ENCODE measurements at places on chromosomes 7 and 10. TPM values are rescaled to one million over a fixed set of nuclear protein-coding genes. Genes with fewer than 3 reads are reported as not detected.
A peak's percentile ranks its signal among the peaks of the same experiment; 100 is the strongest.

The ZNF727 gene
- not detected for total RNA-seq

The PRLHR gene
- not detected for total RNA-seq

The KNDC1 gene
- not detected for total RNA-seq

The PIK3AP1 gene
- 0.05 TPM for total RNA-seq

The NUPR2 gene
- total RNA-seq = not detected

The RELN gene
- 0.39 TPM for total RNA-seq

The CDK14 gene
- 28.6 TPM for total RNA-seq

The SGPL1 gene
- total RNA-seq = 25.2 TPM

The HNRNPF gene
- total RNA-seq = 138 TPM

The CALML5 gene
- total RNA-seq = not detected

The NKX1-2 gene
- total RNA-seq = not detected

The IRF5 gene
- not detected for total RNA-seq

DNA sequence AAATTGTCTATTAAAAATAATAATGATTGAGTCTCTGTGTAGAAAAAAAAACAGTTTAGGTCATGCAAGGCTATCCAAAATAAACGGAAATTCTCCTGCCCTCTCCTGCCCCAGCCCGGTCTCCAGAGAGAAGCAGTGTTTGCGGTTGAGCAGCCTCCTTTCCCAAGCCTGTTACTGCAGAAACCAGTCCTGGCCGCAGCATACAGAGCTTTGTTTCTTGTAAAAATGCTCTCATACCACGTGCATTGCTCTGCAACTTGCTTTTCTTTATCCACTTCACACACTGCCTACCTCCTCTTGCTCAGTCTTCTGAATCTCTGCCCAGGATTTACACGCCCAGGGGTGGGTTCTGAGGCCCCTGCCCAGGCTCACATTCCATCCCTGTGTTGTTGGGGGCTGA lies 34.4 kb upstream of the CUL1 start:
- no peaks in the 10 kb centered on the region for H3K36me3 ChIP-seq
- H3K4me1 ChIP-seq = no peaks in the 10 kb centered on the region
- no peak overlapping the region for H3K4me3 ChIP-seq
- peaks cover 11% of the 10 kb centered on the region for H3K27me3 ChIP-seq

DNA sequence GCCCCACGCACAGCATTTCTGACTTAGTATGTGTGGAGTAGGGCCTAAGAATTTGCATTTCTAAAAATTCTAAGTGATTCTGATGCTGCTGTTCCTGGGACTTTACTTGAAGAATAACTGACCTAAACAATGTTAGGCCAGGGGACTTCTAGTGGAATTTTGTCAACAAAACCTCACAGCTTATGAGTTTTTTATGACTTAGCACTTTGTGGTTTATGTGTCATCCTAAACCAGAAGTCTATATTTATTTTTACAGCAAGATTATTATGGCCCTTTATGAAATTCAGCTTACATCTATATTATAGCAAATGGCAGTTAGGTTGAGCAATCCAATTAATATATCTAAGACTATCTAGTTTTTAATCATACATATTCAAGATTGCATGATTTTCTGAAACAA lies 24.6 kb upstream of the BET1 start:
- H3K27ac ChIP-seq = no peak overlapping the region
- no peaks in the 10 kb centered on the region for H3K36me3 ChIP-seq
- DNase-seq = peak; percentile 8
- peaks cover 6% of the 10 kb centered on the region for H3K4me1 ChIP-seq
- H3K27me3 ChIP-seq = peaks cover 26% of the 10 kb centered on the region

DNA sequence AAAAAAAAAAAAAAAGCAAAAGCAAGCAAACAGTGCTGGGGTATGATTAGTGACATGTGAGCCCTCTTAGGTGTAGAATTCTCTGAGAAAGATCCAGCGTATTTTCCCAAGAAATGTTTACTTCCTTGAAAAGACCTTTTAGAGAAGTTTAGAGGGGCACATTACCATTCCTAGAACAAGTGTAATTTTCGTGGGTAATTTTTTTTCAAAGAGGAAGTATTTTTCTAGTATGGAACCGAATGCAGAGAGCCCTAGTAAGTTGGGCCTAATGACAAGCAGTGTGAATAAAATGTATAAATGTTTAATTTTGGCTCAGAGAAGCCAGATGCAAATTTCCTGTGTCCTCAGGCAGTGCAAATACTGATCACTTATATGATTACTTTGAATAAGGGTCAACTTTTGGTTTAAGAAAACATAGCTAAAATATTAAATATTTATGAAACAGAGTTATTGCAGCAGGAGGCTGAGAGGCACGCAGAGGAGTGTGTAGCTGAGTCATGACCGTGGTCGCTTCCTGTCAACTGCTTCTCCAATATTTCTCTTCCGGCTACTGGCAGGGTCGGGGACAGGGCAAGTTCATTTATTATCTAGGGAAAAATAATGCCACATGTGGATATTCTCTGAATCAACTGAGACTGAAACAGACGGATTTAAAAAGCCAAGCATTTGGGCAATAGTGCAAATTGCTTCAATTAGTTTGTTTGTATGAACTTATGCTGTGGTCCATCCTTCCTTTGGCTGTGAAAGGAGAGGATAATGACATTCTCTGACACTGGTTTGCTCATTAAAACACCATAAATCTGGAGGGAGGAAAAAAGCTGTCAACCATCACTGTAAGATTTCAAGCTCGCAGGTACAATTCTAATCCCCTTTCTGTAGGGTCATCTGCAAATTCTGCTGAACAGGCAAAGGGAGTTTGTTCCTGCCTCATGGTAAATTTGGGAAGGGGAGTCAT lies 495.2 kb downstream of the GLRX3 start:
- DNase-seq = no peak
- no peak overlapping the region for H3K4me3 ChIP-seq
- H3K27ac ChIP-seq = no peak overlapping the region
- H3K4me1 ChIP-seq = no peaks in the 10 kb centered on the region
- H3K27me3 ChIP-seq = no peaks in the 10 kb centered on the region

DNA sequence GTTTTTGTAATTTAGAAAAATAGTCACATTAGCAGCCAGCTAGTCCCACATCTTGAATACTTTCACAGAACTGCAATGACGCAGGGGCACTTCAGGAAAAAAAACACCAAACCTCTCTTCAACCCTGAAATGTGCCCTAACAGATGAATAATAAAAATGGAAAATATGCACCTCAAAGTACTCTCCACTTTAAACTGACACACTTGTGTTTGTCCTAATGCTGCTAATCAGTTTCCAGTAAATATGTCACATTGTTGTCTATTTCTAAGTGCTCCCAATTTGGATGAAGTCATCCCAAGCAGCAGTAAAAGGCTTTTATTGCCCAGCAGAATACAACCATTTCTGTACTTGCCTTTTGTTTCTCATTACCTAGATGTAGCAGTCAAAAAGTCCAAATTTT lies 86.7 kb downstream of the PARD3 start:
- no peaks in the 10 kb centered on the region for H3K36me3 ChIP-seq
- peaks cover 51% of the 10 kb centered on the region for H3K4me1 ChIP-seq
- no peak overlapping the region for H3K27ac ChIP-seq
- no peaks in the 10 kb centered on the region for H3K27me3 ChIP-seq
- H3K4me3 ChIP-seq = no peak overlapping the region
- DNase-seq = no peak

DNA sequence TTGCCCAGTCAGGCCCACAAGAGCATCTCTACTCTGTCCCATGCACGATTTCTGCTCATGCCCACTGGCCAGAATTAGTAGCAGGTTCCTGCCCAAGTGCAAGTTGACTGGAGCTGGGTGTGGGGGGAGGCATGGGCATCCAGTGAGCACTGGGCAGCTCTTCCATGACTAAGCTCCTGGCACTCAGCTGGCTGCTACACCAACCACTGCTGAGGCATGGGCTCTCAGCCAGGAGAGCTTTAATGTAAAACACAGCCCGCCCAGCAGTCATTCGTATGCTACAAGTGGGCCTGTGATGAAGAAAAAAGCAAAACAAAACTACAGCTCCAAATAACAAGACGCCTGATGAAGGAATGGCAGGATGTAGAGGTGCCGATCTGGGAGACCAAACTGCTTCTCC lies 335.4 kb upstream of the PFKP start:
- no peak for DNase-seq
- H3K4me1 ChIP-seq = no peaks in the 10 kb centered on the region

- DNase-seq = no peak
- H3K27ac ChIP-seq = no peak overlapping the region
- H3K36me3 ChIP-seq = no peaks in the 10 kb centered on the region
- no peak overlapping the region for H3K4me3 ChIP-seq
- peaks cover 6% of the 10 kb centered on the region for H3K4me1 ChIP-seq
- H3K27me3 ChIP-seq = peaks cover 6% of the 10 kb centered on the region
Observed at GRCh38 chr10:17457083-17457482, 2.7 kb upstream of the ST8SIA6 start.

DNA sequence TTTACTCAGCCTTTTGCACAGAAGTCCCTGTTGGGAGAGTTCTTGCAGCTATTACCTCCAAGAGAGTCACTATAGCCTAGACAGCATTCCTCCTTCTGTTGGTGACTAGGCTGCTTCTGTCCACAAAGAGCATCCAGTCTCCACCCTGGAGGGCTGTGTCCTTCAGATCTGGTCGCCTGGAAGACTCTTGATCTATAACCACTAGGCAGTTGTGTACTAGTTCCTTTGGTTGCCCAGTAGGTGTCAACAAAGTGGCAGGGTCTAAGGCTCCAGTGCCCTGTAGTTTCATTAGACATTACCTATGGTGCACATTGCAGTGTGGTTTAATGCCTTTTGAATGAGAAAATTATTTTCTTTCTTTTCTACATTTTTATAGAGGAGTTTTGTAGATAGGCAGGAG lies 11.3 kb upstream of the AKR1C2 start:
- H3K36me3 ChIP-seq = no peaks in the 10 kb centered on the region
- peaks cover 6% of the 10 kb centered on the region for H3K27me3 ChIP-seq
- no peak overlapping the region for H3K4me3 ChIP-seq

DNA sequence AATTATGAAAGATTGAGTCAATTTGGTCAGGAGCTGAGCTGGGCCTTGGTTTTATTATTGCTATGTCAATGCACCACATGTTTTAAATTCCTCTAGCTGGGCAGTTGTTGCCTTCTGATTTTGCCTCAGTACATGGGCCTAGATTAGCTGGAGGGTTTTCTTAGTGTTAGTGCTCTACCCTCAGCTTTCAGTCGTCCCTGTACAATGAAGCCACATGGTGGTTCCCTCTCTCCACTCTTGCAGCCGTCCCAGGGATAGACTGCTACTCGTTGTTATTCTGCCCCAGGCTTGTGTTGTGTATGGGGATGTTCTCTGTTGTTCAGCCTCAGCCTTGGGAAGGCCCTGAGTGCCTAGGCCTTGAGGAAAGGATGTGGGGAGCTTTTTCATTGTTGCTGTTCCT lies 37.0 kb downstream of the NHLRC2 start:
- peaks cover 28% of the 10 kb centered on the region for H3K36me3 ChIP-seq
- peak; percentile 11 for DNase-seq
- peak overlapping the region; percentile 40 for H3K27ac ChIP-seq
- H3K4me1 ChIP-seq = peaks cover 37% of the 10 kb centered on the region
- no peak overlapping the region for H3K4me3 ChIP-seq
- peaks cover 2% of the 10 kb centered on the region for H3K27me3 ChIP-seq

GRCh38 chr7:112504093-112504695 lies 23.4 kb downstream of the LSMEM1 start:
- no peaks in the 10 kb centered on the region for H3K36me3 ChIP-seq
- peaks cover 9% of the 10 kb centered on the region for H3K27me3 ChIP-seq
- no peak for DNase-seq
- peaks cover 5% of the 10 kb centered on the region for H3K4me1 ChIP-seq
- H3K4me3 ChIP-seq = no peak overlapping the region

DNA sequence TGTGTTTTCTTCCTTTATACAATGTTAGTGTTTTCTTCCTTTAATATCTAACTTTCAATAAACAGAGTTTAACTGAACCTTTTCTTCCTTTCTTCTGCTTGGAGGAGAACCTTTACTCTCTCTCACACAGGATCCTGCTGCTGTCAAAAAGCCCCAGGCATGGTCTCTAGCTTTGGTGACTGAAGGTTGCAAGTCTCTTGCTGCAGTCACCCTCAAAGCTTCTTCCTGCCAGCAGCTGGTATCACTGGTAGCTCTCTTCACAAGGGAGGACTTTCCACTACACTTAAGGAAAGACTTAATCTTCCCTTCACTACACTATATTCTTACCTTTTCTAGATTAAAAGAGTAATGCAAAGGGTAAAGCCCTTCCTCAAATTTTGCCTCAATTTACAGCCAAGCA lies 153.4 kb downstream of the SGMS1 start:
- peak overlapping the region; percentile 52 for H3K27ac ChIP-seq
- H3K36me3 ChIP-seq = no peaks in the 10 kb centered on the region
- H3K4me3 ChIP-seq = peak overlapping the region; percentile 61
- no peaks in the 10 kb centered on the region for H3K27me3 ChIP-seq
- DNase-seq = no peak

GRCh38 chr7:139733751-139734150 lies 44.0 kb downstream of the HIPK2 start:
- H3K4me1 ChIP-seq = peaks cover 88% of the 10 kb centered on the region
- H3K27me3 ChIP-seq = no peaks in the 10 kb centered on the region
- DNase-seq = no peak
- H3K36me3 ChIP-seq = peaks cover 26% of the 10 kb centered on the region

GRCh38 chr7:131633342-131633843 lies 77.0 kb upstream of the PODXL start:
- H3K4me1 ChIP-seq = peaks cover 71% of the 10 kb centered on the region
- peak overlapping the region; percentile 57 for H3K4me3 ChIP-seq
- H3K27me3 ChIP-seq = no peaks in the 10 kb centered on the region
- H3K36me3 ChIP-seq = peaks cover 4% of the 10 kb centered on the region
- peak; percentile 78 for DNase-seq

GRCh38 chr10:85623758-85624157 lies 742.8 kb downstream of the GRID1 start:
- no peak for DNase-seq
- H3K27me3 ChIP-seq = peaks cover 4% of the 10 kb centered on the region
- H3K4me1 ChIP-seq = no peaks in the 10 kb centered on the region
- no peak overlapping the region for H3K27ac ChIP-seq

DNA sequence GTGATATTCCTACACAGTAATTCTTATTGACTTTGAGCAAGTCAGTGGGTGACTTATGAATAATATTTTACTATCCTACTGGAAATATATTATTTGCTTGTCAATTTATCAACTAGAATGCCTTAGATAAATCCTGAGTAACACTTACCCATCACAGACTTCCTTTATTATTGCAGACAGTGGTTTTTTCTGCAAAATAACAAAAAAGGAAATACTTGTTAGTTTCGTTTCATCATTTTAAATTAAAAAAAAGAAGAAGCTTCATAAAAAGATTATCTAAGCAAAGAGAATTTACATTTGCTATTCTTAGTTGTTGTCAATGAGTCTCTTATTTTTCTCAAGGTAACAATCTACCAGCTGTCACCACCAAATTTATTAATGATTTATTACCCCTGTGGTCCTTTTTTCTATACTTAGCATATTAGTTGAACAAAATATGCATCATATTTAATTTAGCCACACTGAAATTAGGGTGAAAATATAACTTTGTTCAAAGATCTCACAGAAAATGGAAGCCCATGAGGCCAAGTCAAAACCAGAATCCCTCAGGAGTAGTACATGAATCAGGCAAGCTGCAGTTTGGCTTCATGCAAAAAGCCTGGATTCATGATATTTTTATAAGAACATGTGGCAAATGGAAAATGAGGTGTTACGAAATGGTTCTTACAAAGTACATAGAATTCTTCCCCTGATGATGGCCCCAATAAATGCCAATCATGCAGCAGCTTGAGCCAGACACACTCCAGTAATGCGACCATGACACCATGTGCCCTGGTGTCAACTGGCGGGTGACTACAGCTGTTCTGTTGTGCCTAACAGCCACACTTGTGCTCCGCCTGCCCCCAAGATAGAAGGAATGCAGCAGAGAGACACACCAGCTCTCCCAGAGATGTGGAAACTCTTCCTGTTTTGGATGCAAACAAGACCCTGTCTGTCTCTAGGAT lies 132.6 kb downstream of the ELMO1 start:
- no peak overlapping the region for H3K4me3 ChIP-seq
- no peak overlapping the region for H3K27ac ChIP-seq
- H3K36me3 ChIP-seq = peaks cover 5% of the 10 kb centered on the region
- H3K4me1 ChIP-seq = no peaks in the 10 kb centered on the region
- DNase-seq = no peak
